Adrenal gland (tissue), 19 donors: ENCODE measurements at places on chromosomes 7 and 10. TPM values are rescaled to one million over a fixed set of nuclear protein-coding genes. Genes with fewer than 3 reads are reported as not detected.

CRYGN gene
- 0.19 TPM for total RNA-seq

- peaks cover 15% of the 10 kb centered on the region for H3K27me3 ChIP-seq
- H3K4me1 ChIP-seq = no peaks in the 10 kb centered on the region
- peak overlapping the region; percentile 5 for H3K4me3 ChIP-seq
- no peak overlapping the region for H3K27ac ChIP-seq
Measured at GRCh38 chr10:35607475-35608327, 2.6 kb downstream of the GJD4 start.

DNA sequence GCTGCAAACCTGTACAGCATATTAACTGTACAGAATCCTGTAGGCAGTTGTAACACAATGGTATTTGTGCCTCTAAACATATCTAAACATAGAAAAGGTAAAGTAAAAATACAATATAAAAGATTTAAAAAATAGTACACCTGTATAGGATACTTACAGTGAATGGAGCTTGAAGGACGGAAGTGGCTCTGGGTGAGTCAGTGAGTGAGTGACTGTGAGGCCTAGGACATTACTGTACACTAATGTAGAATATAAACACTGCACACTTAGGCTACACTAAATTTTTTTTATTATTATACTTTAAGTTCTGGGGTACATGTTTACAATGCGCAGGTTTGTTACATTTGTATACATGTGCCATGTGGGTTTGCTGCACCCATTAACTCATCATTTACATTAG is 97.3 kb upstream of the STK17A start:
- no peaks in the 10 kb centered on the region for H3K27me3 ChIP-seq
- no peak overlapping the region for H3K27ac ChIP-seq
- H3K4me1 ChIP-seq = peaks cover 10% of the 10 kb centered on the region
- DNase-seq = no peak
- no peaks in the 10 kb centered on the region for H3K36me3 ChIP-seq

- H3K4me1 ChIP-seq = no peaks in the 10 kb centered on the region
- no peak overlapping the region for H3K27ac ChIP-seq
- no peak for DNase-seq
- H3K27me3 ChIP-seq = peaks cover 8% of the 10 kb centered on the region
Measured at GRCh38 chr10:34024693-34025425, 690.4 kb upstream of the NRP1 start.

- H3K36me3 ChIP-seq = no peaks in the 10 kb centered on the region
- no peak overlapping the region for H3K27ac ChIP-seq
- no peak overlapping the region for H3K4me3 ChIP-seq
- DNase-seq = no peak
Measured at GRCh38 chr10:114990991-114991390, 53.0 kb downstream of the TRUB1 start.
